Activated naive CD4-positive, alpha-beta T cell (primary cell): ENCODE measurements at places on chromosomes 6 and 20.

- no peak for DNase-seq
Measured at GRCh38 chr6:100237821-100238220, 226.9 kb downstream of the SIM1 start.

GRCh38 chr6:90645634-90646033 is 58.8 kb upstream of the MAP3K7 start:
- no peak for DNase-seq

GRCh38 chr20:42496595-42496994 is 693.1 kb downstream of the PTPRT start:
- DNase-seq: no peak

- no peak for DNase-seq
Measured at GRCh38 chr6:44999066-44999465, 329.1 kb upstream of the RUNX2 start.
